Stimulated activated CD4-positive, alpha-beta T cell treated with anti-CD3 and anti-CD28 coated beads, TNF-alpha, amount 100 ng/mL, for 4 hours (primary cell): ENCODE measurements at places on chromosomes 3 and 15.

DNA sequence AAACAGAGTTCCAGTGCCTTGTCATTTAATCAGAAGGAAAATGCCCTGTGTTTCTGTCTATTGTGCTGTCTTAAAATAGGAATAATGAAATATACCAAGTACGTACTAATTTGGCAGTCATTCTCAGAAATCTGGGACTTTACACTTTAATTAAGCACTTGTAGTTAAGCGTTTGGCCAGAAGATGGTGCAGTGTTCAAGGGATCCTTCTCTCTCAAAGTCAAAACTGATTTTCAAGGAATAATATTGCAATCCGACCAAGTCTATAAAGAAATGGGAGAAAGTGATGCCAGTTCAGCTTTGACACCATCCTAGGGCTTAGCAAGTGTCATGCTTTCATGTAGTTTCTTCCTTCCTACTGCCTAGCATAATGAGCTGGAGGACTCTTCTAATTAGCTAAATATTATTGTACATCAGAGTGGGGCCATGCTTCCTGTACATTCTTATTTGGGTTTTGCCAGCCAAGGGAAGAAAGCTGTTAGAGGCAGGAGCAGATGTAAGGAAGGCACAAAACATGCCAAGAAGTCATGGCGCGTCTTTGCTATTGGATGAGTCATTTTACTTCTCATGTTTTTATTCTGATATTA lies 64.8 kb downstream of the SAMMSON start:
- no peak for DNase-seq

- DNase-seq = no peak
These were observed 667.6 kb downstream of the NAALADL2 start for GRCh38 chr3:175526609-175527280.

GRCh38 chr3:35291471-35292236 lies 347.7 kb upstream of the ARPP21 start:
- DNase-seq = no peak

GRCh38 chr15:57069423-57069822 lies 151.0 kb downstream of the TCF12 start:
- DNase-seq = no peak

DNA sequence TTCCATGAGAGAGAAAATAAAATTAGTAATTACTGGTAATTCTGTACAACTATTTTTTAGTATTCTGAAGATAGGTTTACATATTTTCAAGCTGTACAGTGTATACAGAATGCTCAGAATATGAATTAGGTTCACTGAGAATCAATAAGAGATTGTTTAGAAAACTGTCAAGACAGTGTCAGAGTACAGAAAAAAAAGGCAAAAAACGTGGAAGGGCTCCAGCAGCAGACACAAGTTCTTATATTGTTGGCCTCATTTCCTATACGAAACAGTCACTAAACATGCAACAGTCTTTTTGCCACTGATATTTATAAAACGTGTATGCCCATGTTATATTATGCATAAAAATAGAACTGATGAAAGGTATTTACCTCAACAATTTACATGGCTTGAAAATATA lies 103.9 kb downstream of the ISL2 start:
- no peak for DNase-seq

- DNase-seq = no peak
These were observed 43.2 kb downstream of the ARHGEF26 start for GRCh38 chr3:154164387-154164786.

- no peak for DNase-seq
These were observed 118.1 kb downstream of the C3orf38 start for GRCh38 chr3:88267847-88268246.

- DNase-seq = no peak
These were observed 31.7 kb downstream of the LINS1 start for GRCh38 chr15:100570275-100570674.

DNA sequence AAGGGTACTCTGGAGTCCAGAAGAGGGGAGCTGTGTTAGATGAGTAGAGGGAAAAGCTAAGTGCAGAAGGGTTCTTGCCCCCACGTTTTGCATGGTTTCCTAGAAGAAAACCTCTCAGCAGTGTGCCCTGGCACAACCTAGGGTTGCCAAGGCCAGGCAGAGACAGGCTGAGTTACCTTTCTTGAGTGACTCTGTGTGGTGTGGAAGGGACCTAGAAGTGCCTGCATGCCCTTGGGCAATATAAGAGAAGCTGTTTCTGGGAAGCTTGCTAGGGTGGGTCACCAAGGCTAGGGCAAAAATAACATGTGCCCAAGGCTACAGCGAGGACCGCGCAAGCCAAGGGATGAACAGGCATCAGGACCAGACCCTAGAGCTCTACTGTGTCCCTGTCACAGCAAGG lies 3.4 kb upstream of the SAMD7 start:
- DNase-seq = no peak

DNA sequence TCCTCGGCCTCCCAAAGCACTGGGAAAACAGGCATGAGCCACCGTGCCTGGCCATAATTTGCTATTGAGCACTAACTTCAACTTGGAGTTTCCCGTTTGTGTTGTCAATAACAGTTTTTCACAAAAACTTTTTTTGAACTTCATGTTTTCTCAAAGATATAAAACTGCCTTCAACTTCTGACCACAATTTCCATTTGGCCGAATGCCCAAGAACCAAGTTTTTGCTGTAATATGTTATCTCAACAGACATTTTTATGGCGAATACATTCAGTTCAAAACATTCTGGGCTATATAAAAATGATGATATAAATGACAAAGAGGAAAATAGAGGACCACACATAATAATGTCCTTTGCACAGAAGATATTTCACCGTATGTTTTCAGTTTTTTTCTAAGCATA lies 56.4 kb downstream of the NEDD4 start:
- no peak for DNase-seq

DNA sequence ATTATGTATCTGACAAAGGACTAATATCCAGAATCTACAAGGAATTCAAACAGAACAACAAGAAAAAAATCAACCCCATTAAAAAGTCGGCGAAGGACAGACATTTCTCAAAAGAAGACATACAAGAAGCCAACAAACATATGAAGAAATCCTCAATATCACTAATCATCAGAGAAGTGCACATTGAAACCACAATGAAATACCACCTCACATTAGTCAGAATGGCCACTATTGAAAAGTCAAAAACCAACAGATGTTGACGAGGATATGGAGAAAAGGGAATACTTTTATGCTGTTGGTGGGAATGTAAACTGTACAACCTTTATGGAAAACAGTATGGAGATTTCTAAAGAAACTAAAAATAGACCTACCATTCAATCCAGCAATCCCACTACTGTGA lies 233.1 kb upstream of the PLSCR5 start:
- DNase-seq = no peak

- no peak for DNase-seq
These were observed 31.0 kb downstream of the ANP32A start for GRCh38 chr15:68789534-68790241.

DNA sequence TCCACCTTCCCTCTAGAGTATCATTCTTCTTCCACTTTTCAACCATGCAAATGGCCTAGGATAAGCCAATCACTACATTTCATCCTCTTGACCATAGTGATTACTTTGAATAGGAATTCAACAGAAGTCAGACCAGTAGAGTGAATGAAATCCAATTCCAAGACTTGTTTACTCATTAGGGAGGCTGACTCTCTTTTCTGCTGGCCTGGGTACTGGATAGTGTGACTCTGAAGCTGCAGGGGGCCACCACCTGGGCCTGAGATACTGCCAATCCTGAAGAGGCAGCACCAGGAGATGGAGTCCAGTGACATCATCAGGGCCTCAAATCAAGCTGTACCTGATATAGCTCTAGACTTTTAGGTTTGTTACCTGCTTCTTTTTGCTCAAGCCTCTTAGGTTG lies 7.0 kb upstream of the FSTL1 start:
- no peak for DNase-seq

DNA sequence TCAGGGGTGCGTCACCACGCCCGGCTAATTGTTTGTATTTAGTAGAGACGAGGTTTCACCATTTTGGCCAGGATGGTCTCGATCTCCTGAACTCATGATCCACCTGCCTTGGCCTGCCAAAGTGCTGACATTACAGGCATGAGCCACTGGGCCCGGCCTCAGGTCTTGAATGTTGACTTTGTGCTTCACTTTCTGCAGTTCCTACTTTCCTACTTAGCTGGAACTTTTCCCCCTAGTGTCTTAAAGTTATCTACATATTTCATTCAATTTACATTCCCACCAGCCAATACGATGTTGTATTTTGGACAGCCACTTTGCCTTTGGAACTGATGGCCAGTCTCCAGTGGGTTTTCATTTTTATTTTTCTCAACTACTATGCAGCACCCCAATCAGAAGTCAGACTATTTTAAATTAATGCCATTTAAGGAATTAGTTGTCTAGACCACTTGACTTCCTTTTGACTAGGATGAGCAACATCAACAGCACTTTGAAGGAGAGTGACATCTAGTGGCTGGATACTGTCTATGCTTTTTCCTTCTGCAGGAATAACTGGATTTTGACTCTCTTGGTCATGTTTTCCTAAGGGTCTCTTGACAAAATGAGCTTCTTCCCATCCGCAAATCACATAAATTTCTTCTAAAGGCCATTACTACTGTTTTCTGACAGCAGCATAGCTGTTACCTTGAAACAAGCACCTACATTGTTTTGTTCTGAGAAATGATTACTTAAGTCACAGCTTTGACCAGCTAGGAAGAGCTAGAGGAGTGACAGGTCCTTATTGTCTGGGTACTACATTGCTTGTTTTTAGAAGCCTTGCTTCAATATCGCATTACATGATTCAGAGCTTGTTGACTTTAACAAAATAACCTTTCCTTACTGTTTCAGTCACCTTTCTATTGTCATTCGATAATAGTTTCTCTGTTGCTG lies 140.2 kb downstream of the ITPR1 start:
- DNase-seq = no peak
